Esophagus mucosa (tissue), 1 donor: ENCODE measurements at places on chromosomes 5 and 9. TPM values are rescaled to one million over a fixed set of nuclear protein-coding genes. Genes with fewer than 3 reads are reported as not detected.

DNA sequence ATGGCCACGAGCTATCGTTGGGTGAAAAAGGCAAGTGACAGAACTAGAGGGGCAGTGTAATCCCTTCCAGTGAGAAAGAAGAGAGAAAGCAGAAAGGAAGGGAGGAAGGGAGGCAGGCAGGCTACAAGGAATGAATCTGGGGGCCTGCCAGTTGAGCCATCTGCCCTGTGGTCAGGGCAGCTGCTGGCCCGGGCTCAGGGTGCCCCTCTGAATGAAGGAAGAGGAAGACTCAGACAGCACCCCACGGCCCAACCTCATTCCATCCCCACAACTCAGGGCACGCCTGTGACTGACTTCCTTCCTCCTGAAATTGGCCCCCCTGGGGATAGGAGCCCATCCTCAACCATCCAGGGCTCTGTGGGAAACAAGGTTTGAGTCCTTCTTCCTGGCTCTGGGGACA, 20.3 kb upstream of the FLT4 start:
- no peak for ATAC-seq

GRCh38 chr9:113302792-113303418, at the start of gene RNF183:
Gene RNF183, minus strand, starts transcription at chr9:113303376. Its CDS starts 5,192 bp downstream, at chr9:113298184.
- ATAC-seq: peak; percentile 84

DNA sequence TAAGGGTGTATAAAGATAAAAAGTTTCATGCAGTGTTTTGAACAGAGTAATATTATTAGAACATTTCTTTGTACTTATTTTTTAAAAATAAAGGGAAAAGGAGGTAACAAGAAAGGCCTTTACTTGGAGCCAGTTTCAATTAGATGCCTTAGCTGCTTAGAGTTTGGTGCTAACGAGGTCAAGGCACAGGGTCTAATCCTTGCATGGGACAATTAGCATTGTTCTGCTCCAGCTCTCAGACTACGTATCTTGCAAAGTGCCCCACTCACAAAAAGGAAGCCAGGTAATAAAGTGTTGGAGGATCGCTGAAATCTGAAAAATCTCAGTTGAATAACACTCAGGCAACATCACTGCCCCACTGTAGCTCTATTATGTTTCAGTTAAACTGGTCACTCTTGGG, 2011.3 kb downstream of the EFNA5 start:
- no peak for ATAC-seq

DNA sequence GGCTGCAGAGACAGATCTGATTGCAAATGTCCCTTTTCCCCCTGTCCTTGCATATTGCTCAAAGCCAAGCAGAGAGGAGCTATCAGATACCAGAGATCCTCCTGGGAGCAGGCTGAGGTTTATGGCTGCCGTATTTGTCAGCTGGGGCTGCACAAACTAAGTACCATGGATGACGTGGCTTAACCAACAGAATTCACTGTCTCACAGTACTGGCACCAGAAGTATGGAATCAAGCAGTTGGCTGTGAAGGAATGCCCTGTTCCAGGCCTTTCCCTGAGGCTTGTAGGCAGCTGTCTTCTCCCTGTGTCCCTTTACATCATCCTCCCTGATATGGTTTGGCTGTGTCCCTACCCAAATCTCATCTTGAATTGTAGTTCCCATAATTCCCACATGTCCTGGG, 2.6 kb downstream of the CFAP90 start:
- ATAC-seq: no peak

- no peak for ATAC-seq
Observed at GRCh38 chr5:160905285-160905684, 53.3 kb upstream of the ATP10B start.

GRCh38 chr9:131116281-131117120, 8.9 kb upstream of the NUP214 start:
- peak; percentile 14 for ATAC-seq

DNA sequence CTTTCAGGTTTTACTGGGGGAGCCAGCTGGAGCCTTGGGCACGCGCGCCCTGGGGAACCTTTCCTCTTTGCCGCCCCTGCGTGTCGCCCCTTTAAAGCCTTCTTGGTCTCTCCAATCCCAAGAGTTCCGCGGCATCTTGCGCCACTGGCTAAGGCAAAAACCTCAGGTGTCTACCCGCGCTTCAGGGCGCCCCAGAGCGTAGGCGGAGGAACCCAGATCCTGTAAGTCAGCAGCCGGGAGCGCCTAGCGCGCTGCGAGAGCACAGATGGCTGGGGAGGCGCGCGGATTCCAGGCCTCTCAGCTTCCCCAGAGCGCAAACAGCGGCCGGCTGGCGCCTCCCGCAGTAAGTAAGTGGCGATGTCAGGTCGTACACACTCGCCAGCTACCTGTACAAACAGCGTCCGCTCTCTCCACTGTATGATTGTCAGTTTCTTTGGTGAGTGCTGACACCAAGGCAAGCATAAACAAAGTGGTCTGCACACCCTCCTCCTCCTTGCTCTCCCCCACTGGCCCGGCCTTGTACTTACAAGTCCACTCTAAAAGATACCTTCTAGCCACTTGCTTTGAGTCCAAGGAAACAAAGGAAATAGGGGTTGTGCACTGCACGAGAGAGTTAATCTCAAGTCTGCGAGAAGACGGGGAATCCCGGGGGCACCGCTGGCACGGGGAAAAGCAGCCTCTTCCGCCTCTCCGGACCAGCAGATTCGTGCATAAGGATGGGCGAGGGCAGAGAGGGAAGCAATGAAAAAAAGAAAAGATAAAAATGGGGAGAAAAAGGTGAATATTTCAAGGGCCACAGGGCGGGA, 2.9 kb downstream of the HTR1A start:
- ATAC-seq: no peak

DNA sequence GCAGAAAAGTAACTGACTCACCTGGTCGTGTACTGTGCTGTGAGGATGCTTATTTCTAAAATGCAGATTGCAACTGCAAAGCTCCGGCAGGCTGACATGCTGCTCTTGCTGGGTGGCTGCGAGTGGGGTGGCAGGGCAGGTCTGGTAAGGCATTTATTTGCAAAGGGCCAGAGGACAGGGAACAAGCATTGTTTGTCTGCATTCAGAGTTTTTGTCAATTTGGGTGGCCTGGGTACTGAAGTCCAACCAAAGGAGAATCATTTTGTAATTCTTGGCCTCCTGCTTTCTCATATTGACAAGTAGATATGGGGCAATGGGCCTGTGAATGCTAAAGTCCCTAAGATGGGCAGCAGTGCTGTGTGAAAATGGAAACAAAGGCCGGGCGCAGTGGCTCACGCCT, at the start of gene C9:
Gene C9, minus strand, starts transcription at position 129 of the 400 bp plus-strand sequence. Its CDS starts 31 bp downstream, at position 98.
- no peak for ATAC-seq

DNA sequence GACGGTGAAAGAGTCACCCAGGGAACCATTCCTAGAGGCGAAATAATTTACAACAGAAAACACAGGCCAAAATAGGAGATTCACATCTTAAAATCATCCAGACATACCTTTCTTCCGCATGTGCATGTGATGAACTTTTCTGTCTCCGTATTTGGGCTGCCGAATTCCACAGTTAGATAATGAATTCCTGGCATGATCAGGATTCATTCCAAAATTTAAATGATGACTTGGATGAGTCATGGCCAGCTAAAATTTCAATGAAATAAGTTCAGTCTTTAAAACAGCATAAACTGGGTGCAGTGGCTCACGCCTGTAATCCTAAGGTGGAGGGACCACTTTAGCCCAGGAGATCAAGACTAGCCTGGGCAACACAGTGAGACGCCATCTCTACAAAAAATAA, 82.7 kb downstream of the DROSHA start:
- no peak for ATAC-seq

DNA sequence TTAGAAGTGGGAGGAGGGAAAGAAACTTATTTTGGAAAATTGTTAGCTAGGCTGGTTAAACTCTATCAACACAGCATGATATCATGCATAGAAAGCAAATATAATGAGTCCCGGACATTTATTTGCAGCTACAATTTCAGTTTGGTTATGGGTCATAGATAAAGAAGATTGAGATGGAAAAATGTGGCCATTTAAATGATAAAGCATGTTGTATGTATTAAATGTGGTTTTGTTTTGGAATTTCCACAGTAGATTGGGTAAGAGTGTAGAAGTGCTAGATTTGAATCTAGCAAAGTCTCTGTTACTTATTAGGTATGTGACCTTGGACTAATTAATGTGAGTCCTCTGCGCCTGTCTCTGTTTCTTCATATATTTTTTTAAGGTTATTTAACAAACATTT, 217.4 kb downstream of the KDM4C start:
- ATAC-seq: no peak

- ATAC-seq: no peak
Observed at GRCh38 chr9:113591899-113592625, 128.5 kb downstream of the RGS3 start.

DNA sequence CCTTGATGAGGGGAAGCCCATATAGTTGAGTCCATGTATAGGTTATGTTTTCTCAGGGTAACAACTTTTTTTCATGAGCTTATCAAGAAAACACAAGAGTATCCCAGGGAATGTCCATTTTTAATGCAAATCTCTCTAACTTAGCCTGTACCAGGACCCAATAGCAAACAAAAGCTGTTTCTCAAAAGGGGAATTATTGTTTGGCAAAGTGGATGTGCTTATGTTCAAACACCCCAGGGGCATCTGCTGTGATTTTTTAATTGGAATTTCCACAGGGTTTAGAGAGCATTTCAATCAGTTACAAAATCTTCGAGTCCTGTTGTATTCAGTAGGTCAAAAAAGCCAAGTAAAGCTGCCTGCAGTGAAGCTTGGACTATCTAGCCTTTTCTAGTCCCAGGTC, 33.4 kb upstream of the CSNK1G3 start:
- ATAC-seq: no peak

DNA sequence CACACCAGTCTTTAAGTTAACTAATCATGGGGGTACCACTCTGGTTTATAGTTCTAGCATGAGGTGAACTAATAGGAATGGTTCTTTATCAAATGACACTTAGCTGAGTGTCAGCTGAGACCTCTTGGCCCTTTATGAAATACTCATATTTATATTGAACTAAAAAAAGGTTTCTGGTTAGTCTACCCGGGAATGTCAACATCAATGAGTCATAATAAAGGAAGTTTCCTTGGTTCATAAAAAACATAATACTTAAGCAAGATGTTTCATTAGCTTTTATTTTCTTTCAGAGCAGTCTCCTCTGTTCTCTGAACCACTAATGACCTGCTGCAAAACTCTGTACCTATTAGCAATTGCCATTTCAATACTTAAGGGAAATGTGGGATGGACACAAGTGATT, 13.7 kb downstream of the DAB2 start:
- ATAC-seq: peak; percentile 38

DNA sequence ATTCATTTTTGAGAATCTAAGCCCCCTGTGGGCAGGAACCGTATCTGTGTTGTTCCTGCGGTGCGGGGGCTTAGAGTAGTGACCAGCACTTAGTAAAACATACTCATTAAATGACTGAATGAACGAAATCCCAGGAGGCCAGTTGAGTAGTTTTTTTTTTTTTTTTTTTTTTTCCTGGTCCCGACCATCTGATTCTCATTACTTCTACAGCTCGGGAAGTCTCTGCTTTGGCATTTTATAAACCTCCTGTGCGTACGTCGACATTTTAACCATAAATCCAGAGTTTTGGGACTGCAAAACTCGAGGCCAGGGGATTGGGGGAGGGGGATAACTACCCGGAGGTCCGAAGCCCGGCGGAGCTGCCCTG, 31.5 kb upstream of the SPRY4 start:
- ATAC-seq: no peak

- ATAC-seq: no peak
Observed at GRCh38 chr5:488241-488640, 36.0 kb downstream of the SLC9A3 start.

- no peak for ATAC-seq
Observed at GRCh38 chr9:68895741-68896478, 118.0 kb downstream of the PRKACG start.

DNA sequence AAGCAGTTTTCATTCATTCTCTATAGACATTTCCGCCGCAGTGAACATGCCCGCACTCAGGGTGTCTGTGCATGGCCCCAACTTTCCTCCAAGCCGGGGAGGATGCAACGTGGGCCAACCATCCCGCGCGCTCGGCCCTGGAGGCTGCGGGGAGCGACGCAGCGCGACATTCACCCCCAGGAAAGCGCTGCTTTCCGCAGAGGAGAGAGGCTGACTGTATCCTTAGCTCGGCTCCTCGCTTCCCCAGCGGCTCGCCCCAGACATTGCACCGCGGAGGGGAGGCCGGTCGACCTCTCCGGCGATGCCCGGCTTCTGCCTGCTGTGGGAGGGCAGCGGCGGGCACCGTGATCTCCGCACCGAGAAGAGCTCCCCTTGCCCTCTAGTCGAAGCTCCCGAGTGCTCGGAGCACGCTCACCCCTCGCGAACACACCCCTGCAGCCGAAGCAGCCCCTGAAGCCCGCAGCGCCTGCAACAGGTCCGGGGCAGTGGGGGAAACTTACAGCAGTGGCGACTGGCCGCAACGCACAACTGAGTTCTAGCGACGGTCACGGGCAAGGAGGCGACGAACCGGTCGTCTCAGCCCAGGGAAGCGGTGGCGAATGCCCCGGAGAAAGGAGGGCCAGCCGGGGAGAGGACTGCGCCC, 600 bp downstream of the ENC1 start:
- ATAC-seq: peak; percentile 39

GRCh38 chr9:78606001-78606379, 309.1 kb downstream of the PSAT1 start:
- ATAC-seq: no peak

GRCh38 chr5:56962286-56962685, 10.4 kb upstream of the MIER3 start:
- ATAC-seq: no peak

DNA sequence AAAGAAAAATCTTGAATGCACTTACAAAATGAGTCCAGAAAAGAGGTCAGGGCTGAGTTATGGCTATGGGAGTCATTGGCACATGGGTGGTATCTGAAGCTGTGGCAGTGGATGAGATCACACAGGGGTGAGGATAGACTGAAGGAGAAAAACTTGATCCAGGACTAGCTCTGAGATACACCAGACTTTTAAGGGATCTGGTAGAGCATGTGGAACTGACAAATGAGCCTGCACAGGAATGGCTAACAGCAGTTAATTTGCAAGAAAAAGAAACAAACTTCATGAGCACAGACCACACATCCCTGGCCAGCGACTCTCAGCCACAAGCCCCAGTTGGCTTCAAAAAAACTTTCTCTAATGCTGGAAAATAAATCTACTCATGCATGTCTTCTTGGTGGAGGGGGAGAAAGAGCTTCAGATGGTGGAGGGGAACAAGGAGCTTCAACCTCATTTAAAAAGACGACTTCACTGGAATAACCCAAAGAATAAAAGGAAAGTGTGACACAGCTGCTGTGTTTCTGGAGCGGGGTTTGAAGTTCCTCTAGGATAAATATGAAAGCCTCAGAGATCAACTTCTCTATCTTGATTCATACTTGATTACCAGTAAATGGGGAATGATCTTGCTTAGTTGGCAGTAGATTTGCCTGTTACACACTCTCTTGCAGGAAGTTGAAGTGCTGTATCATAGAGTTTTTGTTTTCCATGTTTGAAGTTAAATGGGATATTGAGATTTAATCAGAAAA, 33.6 kb downstream of the TNFAIP8 start:
- peak; percentile 50 for ATAC-seq

Gene SECISBP2
- total RNA-seq: 19.2 TPM

Gene P4HA2
- 19.0 TPM for total RNA-seq

Gene IRGM
- total RNA-seq: not detected

Gene SLC6A19
- not detected for total RNA-seq

Gene C5orf63
- total RNA-seq: 5.1 TPM

Gene PRKAA1
- 32.3 TPM for total RNA-seq
